ENCODE measurements at places on chromosomes 7 and 10.

DNA sequence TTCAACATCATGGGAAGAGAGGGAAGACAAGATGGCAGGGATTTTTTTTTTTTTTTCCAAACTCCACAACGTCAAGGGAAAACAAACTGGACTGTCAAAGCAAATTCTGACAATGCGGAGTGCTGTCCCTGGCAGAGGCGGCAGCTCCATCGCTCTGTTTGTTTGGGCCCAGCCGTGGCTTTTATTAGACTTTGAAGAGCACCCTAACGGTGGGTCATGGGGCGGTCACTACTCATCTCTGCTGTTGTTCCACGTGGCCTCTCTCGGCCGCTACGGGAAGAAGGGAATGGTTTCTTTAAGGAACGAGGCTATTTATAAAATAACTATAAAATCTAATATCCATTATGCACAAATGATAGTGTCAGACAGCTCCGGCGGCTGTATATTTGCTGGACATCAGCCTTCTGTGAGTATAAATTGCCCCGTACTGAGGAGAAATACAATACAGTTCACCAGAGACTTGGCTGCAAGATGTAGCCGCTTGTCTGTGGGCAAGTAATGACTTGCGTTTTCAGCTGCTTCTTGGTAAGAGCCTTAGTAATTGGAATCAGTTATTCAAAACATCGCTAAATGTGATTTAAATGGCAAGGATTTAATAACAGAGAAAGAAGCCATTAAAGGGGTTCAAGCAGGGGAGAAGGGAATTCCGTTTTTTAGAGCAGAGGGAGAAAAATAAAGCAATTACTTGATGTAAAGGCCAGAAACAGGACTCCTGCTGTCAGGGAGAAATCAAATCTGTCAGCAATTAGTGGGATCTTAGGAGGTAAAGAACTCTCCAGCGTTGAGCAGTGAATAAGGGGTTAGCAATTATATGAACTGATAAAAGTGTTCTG is 61.7 kb upstream of the RAB11FIP2 start:
- DNase-seq = no peak

DNA sequence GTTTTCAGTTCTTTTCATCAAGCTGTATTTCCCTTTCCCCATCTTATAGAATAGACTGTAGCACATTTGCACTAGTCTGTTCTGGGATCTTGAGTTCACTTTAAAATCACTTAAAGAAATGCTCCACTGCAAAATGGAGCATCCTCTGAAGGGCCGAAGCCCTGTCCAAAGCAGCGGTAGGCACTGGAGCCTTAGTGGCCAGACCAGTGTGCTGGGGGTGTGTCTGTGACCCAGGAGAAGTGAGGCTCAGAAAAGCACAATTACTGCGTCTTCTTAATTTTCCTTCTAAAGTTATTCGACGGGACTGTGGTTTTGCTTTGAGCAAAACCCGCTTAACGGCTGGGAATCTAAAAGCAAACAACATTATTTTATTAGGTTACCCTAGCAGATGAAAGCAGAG is 205.7 kb downstream of the SLC25A13 start:
- no peak for DNase-seq

DNA sequence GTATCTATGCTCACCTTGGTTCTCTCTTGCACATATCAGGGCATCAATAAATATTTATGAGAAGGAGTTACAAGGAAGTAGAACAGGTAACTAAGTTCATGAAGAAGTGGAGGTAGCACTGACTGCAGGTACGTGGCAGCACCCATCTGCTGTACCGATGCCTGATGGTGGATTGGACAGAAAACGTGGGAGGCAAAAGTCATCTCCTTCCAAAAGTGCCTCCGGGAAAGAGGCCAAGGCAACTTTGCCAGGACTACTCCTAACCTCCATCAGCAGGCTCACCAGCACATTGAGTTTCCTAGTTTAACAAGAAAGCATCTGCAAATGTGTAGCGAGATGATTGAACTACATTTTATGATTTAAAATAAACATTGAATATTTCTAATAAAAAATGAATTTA is 248.8 kb downstream of the ANKRD7 start:
- no peak for DNase-seq

DNA sequence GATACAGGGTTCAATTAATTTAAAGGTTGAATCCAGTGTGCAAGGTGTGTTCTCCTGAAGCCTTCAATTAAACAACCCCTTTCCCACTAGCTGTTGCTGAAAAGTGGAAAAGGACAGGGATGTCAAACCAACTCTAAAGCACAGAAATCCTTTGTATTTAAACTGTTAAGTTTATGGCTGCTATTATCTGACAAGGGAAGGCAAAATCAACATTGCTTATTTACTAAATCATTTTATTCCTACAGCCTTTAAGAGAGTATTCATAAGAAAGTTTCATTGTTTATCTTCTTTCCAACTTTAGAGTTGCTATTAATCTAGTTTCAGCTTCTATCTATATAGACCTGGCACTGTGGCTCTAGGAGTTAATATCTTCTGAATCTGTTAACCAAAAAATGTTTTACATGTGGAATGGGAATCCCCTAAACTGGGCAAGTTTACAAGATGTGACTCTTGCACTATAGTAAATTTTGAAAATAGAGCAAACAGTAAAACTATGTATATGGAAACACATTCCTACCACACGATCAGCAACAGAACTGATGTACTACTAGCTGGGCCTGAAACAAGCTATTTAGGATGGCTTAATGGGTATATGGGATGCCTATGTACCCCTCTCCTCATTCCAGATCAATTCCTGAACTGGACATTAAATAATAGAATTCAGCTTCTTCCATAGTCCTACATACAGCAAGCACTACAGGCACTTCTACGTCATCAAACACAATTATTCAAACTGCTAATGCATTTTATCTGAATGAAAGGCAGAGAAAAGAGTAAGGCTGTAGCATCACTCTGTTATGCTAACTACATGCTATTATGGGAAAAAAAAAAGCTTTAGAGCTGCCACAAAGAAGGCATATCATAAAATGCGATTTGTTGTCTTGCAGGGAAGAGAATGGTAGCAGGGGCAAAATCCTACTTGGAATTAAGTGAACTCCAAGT is 52.8 kb downstream of the CDK6 start:
- DNase-seq = no peak

DNA sequence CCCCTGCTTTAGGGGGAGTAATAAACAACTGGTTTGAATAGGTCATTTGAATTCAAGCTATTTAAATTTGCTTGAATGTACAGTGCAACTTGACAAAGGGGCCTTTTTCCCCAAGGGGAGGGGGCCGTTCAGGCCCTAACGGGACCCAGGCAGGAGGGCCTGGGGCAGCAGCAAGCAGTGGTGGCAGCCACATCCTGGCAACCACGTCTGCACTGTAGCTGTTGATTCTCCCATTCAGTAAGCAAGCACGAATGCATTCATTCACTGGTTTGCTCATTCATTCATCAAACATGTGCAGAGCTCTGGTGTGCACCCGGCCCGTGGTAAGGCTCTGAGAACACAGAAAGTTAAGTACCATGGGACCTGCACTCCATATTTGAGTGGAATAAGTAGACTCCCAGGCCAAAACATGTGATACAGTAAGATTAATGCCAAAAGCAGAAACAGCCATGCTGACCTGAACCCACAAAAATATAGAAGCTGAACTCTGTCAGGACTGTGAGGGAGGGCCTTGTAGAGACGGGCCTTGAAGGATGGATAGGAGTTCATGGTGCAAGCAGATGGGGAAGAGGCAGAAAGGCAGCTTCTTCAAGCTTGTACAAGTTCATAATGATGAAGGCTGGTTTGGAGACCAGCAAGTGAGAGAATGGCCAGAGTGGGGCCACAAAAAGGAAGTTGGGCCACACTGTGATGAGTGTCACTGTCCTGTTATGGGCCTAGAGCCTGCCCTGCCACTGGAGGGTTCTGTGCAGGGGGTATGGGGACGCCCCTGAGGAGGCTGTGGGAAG is 29.3 kb upstream of the C10orf53 start:
- DNase-seq = no peak

DNA sequence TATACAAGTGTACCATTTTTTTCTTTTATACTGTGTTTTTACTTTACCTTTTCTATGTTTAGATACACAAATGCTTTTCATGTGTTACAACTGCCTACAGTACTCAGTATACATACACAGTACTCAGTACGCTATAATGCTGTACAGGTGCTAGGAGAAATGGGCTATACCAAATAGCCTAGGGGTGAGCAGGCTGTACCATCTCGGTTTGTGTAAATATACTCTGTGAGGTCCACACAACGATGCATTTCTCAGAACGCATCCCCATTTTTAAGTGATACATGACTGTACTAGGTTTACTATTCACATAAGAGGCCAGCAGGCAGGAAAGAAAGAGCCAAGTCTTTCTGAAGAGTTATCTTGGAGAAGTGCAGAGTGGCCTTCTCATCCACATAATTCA is 426.4 kb upstream of the MTPN start:
- DNase-seq = no peak

DNA sequence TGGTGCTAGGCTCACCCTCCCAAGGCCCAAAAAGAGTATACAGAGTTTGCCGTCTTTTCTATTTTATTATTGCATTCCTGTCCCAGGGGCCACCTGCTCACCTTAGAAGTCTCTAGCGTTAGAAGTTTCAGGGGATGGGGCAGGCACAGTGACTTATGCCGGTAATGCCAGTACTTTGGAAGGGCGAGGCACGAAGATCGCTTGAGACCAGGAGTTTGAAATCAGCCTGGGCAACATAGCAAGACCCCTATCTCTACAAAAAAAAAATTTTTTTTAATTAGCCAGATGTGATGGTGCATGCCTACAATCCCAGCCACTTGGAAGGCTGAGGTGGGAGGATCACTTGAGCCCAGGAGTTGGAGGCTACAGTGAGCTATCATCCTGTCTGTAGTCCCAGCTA is 30.3 kb upstream of the HSPB1 start:
- no peak for DNase-seq

DNA sequence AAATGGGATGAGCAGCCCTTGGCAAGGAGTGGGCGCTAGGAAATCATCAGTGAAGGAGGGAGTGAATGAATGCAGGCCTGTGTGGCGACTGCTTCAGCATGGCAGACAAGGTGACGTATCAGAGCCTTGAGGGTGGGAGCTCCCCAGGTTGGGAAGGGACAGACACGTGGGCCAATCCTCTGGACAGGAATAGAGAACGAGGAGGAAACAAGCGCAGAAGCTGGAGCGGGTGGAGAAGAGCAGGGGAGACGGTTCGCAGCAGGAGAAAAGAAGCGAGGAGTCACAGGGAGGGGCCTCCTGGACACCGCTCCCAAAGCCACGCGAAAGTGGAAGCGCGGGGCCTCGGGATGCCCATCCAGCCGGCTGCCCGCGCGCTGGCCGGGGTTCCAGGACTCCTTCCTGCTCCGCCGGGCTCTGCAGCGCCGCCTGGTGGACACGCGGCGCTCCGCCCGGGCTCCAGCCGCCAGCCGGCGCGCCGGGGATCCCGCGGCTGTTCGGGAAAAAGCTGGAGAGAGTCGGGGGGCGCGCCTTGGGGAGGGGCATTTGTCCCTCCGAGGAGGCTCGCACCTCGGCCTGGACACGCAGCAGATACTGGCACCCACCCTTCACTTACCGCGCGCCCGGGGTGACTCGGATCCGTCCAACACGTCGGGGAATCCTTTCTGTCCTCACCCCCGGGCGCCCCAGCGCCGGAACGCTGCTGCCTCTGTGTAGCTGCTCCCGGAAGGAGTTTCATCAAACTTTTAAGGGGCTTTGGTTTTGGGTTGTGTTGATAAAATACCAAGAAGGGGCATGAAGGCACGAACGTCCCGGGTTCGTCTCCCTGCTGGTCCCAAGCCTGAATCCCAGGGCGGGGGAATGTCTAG is 6.3 kb downstream of the ZNF503 start:
- peak; percentile 70 for DNase-seq

DNA sequence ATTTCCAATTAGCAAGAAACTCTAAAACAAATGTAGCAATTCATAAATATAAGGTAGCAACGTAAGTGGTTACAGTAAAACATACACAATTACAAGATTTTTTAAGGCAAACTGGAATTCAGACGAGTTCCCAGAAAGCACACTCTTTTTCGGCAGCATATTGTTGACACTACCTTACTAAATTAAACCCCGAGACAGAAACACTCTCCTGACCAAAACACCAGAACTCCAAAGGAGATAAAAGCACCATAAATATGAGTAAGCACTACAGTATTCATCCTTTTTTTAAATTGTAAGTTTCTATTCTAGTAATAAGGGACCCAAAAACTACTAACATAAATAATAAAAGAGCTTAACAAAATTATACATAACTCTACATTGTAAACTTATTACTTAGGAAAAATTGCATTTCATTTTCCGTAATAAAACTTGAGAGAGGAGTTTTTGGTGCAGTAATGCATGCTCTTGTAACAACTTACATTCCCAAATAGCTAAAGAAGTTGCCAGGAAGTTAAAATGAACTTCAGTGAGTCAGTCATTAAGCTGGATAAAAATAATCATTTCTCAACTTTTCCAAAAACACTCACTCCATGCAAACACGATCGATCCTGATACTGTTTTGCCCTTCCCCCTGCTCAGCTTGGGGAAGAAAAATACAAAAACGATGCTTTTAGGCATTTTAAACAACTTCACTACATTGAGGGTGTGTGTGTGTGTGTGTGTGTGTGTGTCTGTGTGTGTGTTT is 2.0 kb downstream of the PIP4K2A start:
- no peak for DNase-seq

DNA sequence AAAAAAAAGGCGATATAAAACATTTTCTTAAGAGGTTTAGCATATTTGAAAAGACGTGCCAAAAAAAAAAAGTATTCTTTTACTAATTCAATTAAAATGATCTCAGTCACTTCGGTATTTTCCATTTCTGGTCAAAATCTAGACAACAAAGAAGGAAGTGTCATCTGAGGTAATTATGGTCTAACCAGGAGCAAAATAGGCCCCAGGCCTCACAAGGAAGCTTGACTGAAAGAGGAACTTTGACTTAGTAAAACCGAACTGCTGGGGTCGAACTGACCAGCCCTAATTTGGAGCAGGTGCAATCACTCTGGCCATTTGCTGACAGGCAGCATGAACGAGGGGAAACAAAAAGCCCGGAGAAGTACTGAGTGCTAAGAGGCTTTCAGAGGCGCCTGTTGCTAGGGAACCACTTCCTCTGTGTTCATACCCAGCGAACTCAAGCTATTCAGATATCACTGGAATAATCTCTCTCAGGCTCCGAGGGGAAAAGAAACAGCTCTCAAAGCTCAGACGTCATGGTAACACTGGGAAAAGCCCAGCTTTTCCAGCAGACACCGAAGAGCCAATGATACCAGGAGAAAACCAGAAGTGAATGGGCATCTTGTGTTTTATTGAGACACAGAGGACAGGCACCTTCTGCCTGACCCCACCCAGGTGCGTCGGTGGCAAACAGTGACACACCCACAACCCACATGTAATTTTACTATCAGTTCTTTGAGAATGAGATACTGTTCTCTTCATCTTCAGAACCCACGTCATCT is 126.5 kb downstream of the FAM107B start:
- peak; percentile 14 for DNase-seq

DNA sequence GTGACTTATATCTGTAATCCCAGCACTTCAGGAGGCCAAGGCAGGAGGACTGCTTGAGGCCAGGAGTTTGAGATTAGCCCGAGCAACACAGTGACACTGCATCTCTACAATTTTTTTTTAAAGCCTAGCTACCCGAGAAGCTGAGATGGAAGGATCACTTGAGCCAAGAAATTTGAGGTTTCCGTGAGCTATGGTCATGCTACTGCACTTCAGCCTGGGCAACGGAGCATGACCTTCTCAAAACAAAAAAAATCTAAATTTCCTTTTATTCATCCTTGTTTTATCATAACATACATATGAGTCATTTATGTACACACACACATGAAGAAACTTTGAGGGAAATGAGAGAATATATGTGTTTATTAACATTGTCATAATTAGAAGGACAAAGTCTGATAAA is 277.5 kb upstream of the MAGI2 start:
- DNase-seq = no peak

GRCh38 chr7:21281193-21281592 is 146.7 kb upstream of the SP4 start:
- DNase-seq = no peak
